ENCODE measurements at places on chromosomes 11 and 22.

GRCh38 chr11:111734101-111734953 is 31.9 kb downstream of the PPP2R1B start:
- no peak for DNase-seq

- DNase-seq, result peak; percentile 17
Measured at GRCh38 chr22:43289531-43289963, 53.6 kb downstream of the SCUBE1 start.

GRCh38 chr22:39710380-39711150 is 140.0 kb downstream of the CACNA1I start:
- DNase-seq, result no peak

- no peak for DNase-seq
Measured at GRCh38 chr11:99589771-99590170, 569.0 kb downstream of the CNTN5 start.

DNA sequence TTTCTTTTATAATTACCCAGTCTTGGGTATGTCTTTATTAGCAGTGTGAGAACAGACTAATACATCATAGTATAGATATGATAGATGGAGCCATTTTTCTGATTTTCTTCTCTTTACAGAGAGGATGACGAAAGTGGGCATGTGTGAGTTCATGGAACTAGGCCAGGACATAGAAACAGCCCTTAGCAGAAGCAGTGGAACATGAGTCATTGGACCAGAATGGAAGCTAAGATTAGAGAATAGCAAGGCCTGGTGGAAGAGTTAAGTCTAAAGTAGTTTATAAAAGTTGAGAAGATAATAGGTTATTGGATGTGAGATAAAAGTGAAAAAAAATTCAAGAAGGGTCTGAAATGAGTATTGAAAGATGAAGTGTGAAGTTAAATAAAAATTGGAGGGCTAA is 97.0 kb upstream of the MPPED2 start:
- peak; percentile 36 for DNase-seq

GRCh38 chr22:19225560-19225959 is 47.0 kb upstream of the SLC25A1 start:
- DNase-seq, result no peak

GRCh38 chr11:113178381-113179070 is 135.9 kb upstream of the TTC12 start:
- no peak for DNase-seq

DNA sequence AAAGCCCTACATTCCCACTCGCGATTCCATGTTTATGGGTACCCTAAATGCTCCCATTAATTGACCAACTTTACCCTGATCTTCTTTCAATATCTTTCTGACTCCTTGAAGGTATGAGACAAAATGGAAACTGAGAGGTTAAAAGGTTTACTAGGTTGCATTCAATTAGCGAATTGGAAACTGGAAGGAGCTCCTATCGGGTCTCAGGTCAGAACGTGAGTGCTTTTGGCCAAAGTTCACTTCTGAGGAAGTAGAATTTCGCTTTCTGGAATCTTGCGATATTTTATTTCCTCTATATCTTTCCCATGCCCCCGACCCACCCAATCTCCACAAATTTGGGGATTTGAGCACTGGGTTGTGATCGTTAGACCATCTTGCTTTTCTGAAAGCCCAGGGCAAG is 2.6 kb downstream of the EHF start:
- DNase-seq, result no peak

DNA sequence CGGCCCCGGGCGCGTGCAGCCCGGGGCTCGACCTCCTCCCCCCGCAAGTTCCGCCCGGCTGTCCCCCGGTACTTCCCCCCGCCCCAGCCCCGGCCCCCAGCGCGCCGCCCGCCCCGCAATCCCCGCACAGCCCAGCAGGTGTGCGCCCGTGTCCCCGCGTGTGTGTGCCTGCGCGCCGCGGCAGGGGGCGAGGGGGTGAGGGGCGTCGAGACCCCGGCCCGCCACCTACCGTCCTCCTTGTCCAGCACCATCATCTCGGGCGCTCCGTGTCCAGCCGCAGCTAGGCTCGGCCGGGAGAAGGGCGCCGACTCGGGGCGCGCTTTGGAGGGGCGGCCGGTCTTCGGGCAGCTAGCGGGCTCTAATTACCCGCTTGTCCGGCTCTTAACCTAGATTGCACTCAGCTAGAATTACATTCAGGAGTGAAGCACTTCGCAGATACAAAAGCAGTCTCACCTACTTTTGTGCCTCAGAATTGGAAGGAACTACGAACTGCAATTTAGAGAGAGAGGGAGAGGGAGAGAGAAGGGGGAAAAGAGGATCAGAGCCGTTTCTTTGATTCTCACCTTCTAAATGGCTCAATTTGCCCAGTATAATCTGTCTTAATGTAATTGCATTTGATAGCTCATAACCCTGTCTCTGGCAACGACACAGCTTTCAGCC is 439 bp downstream of the LMO1 start:
- peak; percentile 7 for DNase-seq

GRCh38 chr11:68375337-68375736 is 62.9 kb downstream of the LRP5 start:
- DNase-seq, result no peak

All from iris pigment epithelial cell (primary cell).